Esophagus squamous epithelium (tissue), 5 donors: ENCODE measurements at places on chromosomes 13 and 19.

DNA sequence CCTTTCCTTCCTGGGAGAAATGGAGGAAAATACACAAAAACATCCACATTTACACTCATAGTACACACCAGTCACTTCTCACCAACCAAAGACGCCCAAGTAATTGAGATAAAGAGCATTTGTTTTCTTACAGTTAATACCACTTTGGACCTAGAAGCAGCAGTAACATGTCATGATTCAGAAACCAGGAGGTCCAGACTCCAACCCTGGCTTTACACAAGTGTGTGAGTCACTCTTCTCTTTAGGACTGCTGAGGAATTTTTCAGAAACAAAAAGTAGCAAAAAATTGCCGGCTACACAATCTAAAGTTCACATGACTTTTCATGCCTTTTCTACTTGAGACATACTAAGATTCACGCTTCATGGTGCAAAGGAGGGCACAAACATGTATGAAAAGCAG is 42.1 kb downstream of the TUBGCP3 start:
- H3K27me3 ChIP-seq: no peaks in the 10 kb centered on the region
- no peak for DNase-seq
- peaks cover 5% of the 10 kb centered on the region for H3K36me3 ChIP-seq
- H3K4me1 ChIP-seq: no peaks in the 10 kb centered on the region
- H3K4me3 ChIP-seq: no peak overlapping the region

DNA sequence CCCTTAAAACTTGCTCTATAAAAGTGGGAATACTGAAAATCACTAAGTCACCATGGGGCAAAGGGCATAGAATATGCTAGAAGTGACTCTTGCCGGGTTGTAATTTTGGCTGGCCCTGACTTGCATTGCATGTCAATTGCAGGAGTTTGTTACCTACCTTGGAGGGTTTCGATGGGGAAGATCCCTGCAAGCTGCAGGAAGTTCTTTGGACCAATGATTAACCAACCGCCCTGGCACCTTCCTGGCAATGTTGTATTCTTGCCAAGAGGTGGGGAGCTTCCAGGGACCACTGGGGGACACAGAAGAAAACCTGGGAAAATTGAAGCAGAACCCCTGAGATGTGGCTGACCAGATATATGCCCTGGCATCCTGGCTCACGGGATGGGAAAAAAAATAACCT is 235.8 kb downstream of the B3GLCT start:
- no peaks in the 10 kb centered on the region for H3K4me1 ChIP-seq
- no peak for DNase-seq
- H3K27ac ChIP-seq: no peak overlapping the region
- no peaks in the 10 kb centered on the region for H3K27me3 ChIP-seq

- no peak overlapping the region for H3K27ac ChIP-seq
- no peaks in the 10 kb centered on the region for H3K27me3 ChIP-seq
- H3K4me3 ChIP-seq: no peak overlapping the region
- no peaks in the 10 kb centered on the region for H3K36me3 ChIP-seq
- H3K4me1 ChIP-seq: no peaks in the 10 kb centered on the region
These were observed 8.3 kb upstream of the ZNF14 start for GRCh38 chr19:19741184-19741583.

- no peak for DNase-seq
- H3K27me3 ChIP-seq: no peaks in the 10 kb centered on the region
- H3K27ac ChIP-seq: no peak overlapping the region
- H3K36me3 ChIP-seq: no peaks in the 10 kb centered on the region
These were observed 466.7 kb downstream of the MYO16 start for GRCh38 chr13:109096101-109096500.

- no peak for DNase-seq
These were observed 865.0 kb downstream of the PCDH9 start for GRCh38 chr13:66365101-66365500.

DNA sequence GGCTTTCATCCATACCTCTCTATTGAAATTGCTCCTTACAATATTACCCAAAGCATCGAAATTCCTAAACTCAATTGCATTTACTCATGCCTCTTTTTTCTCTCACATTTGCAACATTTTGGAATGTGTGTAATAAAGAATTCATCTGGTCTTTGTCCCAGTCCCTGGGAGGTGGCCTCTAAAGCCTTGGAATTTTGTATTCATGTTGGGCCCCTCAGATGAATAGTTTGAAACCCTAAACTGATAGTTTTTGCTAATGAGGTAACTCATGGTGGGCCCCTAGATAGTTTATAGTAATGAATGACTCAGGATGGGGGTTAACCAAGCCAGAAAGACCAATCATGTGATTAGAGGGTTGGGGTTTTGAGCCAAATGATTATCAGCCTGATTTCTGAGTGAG is 490.4 kb downstream of the DIAPH3 start:
- no peaks in the 10 kb centered on the region for H3K36me3 ChIP-seq
- DNase-seq: no peak
- no peak overlapping the region for H3K27ac ChIP-seq
- no peak overlapping the region for H3K4me3 ChIP-seq
- no peaks in the 10 kb centered on the region for H3K4me1 ChIP-seq

GRCh38 chr19:10678813-10679212 is 22.4 kb upstream of the QTRT1 start:
- H3K36me3 ChIP-seq: peaks cover 99% of the 10 kb centered on the region
- no peaks in the 10 kb centered on the region for H3K4me1 ChIP-seq
- H3K27ac ChIP-seq: no peak overlapping the region

DNA sequence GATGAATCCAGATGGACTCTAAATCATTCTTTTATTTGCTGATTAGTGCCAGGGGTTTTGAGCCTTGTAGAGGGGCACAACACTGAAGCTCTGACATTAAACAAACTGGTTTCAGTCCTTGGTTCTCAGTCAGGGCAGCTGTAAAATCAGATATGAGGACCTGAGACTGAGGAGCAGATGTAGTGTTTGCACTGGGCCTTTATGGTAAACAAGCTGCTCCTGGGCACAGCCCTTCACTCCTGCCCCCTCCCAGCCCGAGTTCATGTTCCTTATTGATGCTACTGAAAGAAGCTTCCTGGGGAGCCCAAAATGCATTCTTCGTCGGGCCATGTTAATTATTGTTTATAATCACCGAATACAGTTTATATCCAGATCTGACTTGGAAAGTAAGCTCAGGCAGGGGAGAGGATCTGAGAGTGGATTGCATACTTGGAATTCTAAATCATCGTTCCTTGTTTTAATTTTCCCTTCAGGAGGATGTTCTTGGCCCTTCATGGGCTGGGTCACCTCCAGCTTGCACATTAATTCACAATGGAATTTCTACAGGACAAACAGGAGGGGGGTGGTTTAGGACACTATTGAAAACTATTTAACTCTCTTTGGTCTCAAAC is 213.5 kb downstream of the FGF9 start:
- H3K27ac ChIP-seq: no peak overlapping the region
- no peak for DNase-seq
- H3K4me3 ChIP-seq: no peak overlapping the region
